ENCODE measurements at places on chromosomes 11 and 22.

DNA sequence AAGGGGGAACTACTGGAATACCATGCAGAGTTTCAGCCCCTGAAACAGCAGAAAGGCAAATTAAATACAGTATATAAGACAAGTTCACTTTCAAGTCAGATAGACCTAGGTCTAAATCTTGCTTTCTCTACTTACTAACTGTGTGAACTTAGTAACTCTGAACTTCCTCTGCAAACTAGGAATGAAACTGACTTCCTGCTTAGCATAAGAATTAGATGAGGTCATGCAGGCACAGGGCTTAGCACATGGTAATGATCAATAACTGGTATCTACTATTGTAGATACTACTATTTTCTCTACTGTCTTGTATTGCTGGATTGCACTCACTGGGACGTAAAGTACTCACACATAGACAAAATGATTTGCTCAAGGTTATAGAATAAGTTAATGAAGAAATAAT is 51.5 kb upstream of the MTNR1B start:
- DNase-seq: no peak

DNA sequence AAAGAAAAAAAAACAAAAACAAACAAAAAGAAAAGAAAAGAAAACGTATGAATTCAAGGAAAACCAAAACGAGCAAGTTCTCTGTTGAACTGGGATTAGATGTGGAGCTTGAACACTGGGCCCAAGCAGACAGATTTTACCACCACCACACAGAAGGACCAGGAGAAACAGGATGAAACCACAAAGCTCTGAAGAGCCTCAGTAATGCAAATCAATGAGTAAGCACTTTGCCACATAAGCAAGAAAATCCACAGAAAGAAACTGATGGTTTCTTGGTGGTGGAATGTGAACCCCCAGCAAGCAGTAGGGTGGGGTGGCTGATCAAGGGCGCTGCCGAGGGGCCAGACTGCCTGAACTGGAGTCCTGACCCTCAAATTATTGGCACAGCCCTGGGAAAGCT is 50.9 kb upstream of the NFRKB start:
- DNase-seq: no peak

- no peak for DNase-seq
These were observed 1415.2 kb upstream of the TENM4 start for GRCh38 chr11:80856066-80856465.

DNA sequence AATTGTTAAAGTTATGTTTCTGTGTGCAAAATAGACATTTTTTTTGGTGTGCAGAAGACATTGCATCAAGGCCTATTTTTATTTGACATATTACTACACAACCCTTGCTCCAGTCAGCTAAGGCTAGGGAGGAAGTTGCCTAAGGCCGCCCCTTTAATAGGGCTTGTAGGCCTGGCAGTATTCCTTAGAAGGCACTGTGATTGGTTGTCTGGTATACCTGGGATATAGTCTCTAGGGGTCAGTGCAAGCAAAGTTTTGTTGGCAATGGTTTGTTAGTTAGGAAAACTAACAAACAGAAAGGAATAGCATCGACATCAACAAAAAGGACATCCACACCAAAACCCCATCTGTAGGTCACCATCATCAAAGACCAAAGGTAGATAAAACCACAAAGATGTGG is 16.9 kb downstream of the CCDC15 start:
- no peak for DNase-seq

DNA sequence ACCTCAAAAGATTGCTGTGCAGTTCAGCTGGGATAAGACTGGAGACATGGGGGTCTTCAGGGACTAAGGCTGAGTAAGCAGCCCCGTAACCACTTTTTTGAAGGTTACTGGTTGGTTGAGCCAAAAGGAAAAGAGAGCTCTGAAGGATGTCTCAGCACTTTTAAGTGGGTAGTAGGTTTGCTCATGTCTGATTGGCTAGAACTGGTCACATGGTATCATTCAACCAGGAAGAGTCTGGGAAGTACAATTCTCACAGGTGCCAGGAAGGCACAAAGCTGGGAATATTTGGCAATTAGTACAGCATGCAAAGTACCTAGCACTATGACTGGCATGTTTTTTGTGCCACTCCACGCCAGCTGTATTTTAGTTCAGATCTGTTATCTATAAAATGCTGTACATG is 58.1 kb downstream of the SNX19 start:
- no peak for DNase-seq

- DNase-seq: no peak
These were observed 41.3 kb upstream of the RDX start for GRCh38 chr11:110337570-110338193.

DNA sequence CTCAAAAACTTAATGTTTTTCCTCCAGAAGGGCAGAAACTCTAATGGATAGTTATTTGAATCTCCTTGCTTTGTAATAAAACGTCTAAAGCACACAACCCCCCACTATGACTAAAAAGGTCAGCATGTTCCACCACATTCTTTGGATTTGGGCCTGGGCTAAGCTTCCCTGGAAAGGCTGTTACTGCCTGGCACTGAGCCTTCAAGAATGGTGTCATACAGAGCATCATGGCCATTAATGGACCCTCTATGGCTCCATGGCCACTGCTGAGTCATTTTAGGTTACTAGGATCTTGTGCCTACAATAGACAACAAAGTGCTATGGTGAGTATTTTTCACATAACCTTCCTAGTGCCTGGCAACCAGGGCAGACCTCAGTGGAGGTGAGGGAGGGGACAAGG is 242.6 kb upstream of the FAT3 start:
- no peak for DNase-seq

DNA sequence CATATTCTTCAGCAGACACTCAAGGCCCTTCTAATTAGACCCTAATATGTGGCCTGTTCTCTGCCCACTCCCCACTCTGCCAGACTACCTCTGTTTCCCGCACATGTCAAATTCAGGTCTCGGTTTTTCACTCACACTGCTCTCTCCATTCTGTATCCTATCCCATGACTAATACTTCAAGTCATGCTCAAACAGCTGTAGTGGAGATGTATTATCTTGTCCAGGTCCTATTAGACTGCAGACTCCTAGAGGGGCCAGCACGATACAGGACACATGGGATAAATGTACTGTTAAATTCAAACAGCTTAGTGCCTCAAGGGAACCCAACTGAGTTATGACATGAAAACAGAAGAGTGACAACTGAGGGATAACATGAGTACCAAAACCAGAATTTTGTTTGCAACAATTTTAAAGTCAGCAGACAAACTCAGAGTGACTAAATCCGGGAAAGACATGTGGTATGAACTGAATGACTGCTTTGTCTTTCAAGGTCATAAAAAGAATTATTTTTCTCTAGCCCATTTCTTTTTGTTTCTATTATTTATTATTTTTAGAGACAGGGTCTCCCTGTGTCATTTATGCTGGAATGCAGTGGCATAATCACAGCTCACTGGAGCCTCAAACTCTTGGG is 20.5 kb downstream of the ATP6V1E1 start:
- DNase-seq: no peak

DNA sequence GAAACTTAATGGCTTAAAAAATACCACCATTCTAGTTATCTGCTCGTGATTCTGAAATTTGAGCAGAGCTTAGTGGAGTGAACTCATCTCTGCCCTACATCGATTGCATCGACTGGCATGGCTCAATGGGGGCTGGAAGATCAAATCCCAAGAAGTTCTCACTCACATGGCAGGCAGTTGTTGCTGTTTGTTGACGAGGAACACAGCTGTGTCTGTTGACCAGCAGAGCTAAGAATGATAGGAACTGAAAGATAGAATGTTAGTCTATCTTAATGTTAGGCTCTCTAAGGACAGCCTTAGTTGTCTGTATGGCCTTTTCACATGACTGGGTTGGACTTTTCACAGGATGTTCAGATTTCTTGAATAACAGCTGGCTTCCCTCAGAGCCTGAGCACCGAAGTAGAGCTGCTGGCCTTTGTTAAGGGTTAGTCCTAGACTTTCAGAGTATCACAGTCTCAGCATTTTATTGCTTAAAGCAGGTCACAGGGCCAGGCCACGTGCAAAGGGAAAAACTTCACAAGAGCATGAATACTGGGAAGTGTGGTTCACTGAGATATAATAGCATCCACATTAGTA is 31.6 kb upstream of the IZUMO1R start:
- DNase-seq: no peak

DNA sequence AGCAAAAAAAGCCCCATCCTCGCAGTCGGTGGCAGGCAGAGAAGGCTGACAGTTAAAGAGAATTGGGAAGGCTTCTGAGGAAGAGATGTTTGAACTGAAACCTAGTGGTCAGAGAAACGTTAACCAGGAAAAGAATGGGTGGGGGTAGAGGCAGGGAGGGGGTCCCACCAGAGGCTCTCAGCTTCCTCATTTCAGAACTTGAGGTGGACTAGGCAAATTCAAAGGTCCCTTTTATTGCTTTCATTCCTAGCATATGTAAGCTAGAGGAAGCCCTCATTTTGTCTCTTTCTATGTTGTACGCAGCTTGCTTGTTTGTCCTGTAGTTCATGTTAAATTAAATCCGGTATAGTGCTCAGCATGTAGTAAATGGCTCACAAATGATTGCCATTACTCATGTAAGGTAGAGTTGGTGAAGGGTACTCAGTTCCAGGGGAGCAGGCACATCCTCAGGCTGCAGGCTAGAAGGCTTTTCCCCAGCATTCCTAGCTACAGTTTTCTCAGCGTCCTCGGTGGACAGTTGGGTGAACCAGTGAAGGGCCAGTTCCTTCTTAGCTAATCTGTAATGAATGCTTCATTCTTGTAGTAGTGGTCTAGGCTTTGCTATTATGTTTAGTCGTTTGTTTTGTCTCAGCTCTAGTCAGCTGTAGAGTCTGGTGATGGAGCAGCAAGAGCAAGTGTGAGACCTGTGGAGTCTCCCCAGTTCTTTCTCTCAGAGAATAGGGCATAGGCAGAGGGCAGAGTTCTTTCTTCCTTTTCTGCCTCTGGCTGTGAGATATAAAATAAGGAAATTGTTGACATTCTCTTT is 58.6 kb downstream of the UVRAG start:
- no peak for DNase-seq

- no peak for DNase-seq
These were observed 112.6 kb downstream of the ARL14EP start for GRCh38 chr11:30435488-30435887.

- DNase-seq: no peak
These were observed 5.1 kb upstream of the LMO1 start for GRCh38 chr11:8268530-8269400.

GRCh38 chr11:61610905-61611304 is 30.0 kb upstream of the SYT7 start:
- DNase-seq: no peak

- no peak for DNase-seq
These were observed 108.8 kb downstream of the PPP6R3 start for GRCh38 chr11:68569357-68569756.

DNA sequence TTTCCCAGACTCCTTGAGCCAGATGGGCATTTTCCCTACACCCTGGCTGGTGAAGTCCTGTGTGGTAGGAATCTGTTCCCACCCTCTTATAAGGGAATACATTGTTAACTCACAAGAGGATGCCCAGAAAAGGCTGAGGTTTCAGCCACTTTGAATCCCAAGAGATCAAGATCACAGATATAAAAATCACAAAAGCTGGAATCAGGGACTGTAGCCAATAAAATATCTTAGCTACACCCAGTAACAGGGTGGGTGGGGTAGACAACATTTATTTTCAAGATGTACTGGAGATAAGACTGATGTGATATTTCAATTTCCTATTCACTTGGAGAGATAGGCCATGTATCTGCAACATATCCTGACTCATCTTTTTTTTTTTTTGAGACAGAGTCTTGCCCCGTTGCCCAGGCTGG is 50.3 kb downstream of the COPB1 start:
- DNase-seq: no peak

DNA sequence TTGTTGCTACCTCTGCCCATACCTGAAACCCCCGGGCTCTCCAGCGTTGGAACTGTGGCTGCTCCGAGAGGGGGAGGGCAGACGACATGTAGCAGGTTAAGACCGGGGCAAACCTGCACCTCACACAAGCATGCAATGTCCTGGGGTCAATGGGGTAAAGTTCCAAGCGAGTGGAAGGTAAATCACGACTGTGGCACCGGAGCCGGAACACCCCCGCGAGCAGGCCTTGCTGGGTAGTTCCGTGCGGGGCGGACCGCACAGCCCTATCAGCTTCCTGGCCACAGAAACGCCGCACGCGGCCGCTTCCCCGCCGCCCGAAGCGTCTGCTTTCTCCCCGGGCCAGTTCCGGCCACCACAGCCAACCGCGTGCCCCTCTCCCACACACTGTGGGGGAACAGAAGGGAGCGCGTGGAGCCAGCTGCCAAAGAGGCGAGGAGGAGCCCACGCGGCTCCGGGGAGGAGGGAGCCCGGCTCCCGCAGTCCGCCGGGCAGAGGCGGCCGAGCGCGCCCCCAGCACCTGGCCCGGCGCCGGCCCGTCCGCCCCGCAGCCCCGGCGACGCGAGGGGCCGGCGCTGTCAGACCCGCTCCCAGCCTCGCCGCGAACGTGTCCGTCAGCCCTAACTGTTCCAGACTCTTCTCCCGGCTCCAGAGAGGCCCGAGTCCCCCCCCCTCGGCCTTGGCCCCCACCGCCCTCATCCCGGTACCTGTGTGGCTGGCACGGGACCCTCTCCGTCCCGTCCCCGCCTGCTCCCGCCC is 1.6 kb downstream of the SPTBN2 start:
- DNase-seq: no peak

DNA sequence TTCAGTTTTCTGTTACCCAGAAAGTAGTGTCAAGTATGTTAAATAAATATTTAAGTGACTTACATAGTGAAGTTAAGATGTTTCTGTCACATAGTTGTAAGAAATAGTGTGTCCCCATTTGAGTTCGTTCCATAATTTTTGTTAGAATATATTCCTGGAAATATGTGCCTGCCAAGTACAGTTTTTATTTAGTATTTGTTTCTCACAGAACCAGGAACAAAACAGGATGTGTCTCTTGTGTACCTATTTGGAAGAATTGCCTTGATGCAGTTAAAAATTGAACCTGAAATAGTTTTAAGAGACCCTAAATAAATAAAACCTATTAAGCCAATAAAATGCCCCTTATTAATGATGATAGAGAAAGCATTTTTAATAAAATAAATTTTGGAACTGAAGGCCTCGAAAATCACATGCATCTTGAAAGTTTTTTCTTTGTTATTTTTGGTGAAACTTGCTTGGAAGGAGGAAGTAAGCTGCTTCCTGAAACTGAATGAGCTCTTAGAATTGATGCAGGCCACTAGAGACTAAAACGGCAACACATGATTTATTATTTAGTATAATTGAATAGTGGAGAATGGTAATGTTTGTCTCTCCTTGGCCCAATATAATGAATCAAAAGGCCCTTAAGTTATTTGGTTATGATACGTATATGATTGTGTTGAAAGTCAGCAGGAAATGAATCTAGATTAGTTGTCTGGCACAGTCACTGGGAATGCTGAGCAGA is 55.9 kb downstream of the SWAP70 start:
- DNase-seq: no peak

DNA sequence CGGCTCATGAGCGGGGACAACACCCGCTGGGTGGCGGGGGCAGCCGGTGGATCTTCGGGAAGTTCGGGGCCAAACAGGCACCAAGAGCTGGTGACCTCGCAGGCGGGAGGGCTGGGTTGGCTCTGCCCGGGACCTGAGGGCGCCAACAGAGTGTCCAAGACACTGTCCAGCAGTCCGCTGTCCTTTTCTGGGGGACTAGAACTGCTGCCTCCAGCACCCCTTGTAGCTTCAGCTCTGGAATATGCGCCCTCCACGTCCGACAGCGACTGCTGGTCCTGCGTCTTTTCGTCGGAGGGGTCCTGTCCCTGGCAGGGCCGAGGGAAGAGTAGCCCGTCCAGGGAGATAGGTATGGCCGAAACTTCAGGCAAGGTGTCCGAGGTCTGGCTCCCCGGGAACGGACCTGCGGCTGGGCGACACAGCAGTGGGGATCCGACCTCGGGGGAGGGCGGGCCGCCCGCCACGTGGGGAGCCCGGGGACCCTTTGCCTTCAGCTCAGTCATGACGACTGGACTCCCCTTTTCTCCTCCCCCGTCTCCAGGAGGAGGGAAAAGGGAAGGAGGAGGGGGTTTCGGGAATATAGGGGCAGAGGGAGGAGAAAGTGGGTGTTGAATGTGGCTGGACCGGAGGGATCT is 926 bp downstream of the PGR start:
- no peak for DNase-seq

Measured in NCI-H2081 treated with DMSO at 0.1 percent for 48 hours (cell line).